ENCODE measurements at places on chromosomes 3 and 15. TPM values are rescaled to one million over a fixed set of nuclear protein-coding genes. Genes with fewer than 3 reads are reported as not detected.

Gene FBLN2
- 195 TPM for total RNA-seq

Gene TGM5
- total RNA-seq = not detected

Gene ATR
- 19.4 TPM for total RNA-seq

Gene ITPKA
- total RNA-seq = 5.5 TPM

Gene ZNF80
- not detected for total RNA-seq

Gene NOX5
- 0.83 TPM for total RNA-seq

Gene EMC7
- total RNA-seq = 30.3 TPM

Gene CNTN3
- 1.7 TPM for total RNA-seq

Gene DPPA2
- total RNA-seq = not detected

Gene PPM1L
- 0.87 TPM for total RNA-seq

Gene TIMMDC1
- total RNA-seq = 60.4 TPM

Gene C3orf85
- total RNA-seq = not detected

Gene WNT5A
- total RNA-seq = 3.6 TPM

Gene FAM227B
- total RNA-seq = 6.5 TPM

Gene GOLGA8G
- total RNA-seq = not detected

Gene ATP8B4
- total RNA-seq = 3.2 TPM

Gene GOLGA8A
- total RNA-seq = 6.6 TPM

Gene RARB
- 15.5 TPM for total RNA-seq

Gene GABRG3
- not detected for total RNA-seq

Gene STRIT1
- total RNA-seq = not detected

Gene ZPLD1
- not detected for total RNA-seq

Gene SEMA5B
- not detected for total RNA-seq

Gene CHRNA7
- not detected for total RNA-seq

Gene IL12A
- 7.4 TPM for total RNA-seq

Gene KBTBD12
- not detected for total RNA-seq

Gene SI
- total RNA-seq = not detected

Gene EPHB1
- under 0.01 TPM for total RNA-seq

Gene IQCH
- 8.7 TPM for total RNA-seq

Gene SERINC4
- total RNA-seq = not detected

Gene PCOLCE2
- 98.7 TPM for total RNA-seq

Gene LARP6
- 69.6 TPM for total RNA-seq

Gene CCDC54
- total RNA-seq = not detected

Gene TRNT1
- total RNA-seq = 24.7 TPM

Gene SKOR1
- 0.15 TPM for total RNA-seq

Gene METTL6
- total RNA-seq = 36.1 TPM

Gene SLC6A1
- total RNA-seq = under 0.01 TPM

Gene LRRN1
- total RNA-seq = under 0.01 TPM
